ENCODE measurements at places on chromosomes 2 and 18.

- DNase-seq, result no peak
Measured at GRCh38 chr2:174334781-174335251, at the start of gene SP9. Gene SP9, plus strand, starts transcription at chr2:174334954. Its CDS starts 139 bp downstream, at chr2:174335093.

GRCh38 chr2:197777823-197778407 lies 7.2 kb downstream of the BOLL start:
- no peak for DNase-seq

DNA sequence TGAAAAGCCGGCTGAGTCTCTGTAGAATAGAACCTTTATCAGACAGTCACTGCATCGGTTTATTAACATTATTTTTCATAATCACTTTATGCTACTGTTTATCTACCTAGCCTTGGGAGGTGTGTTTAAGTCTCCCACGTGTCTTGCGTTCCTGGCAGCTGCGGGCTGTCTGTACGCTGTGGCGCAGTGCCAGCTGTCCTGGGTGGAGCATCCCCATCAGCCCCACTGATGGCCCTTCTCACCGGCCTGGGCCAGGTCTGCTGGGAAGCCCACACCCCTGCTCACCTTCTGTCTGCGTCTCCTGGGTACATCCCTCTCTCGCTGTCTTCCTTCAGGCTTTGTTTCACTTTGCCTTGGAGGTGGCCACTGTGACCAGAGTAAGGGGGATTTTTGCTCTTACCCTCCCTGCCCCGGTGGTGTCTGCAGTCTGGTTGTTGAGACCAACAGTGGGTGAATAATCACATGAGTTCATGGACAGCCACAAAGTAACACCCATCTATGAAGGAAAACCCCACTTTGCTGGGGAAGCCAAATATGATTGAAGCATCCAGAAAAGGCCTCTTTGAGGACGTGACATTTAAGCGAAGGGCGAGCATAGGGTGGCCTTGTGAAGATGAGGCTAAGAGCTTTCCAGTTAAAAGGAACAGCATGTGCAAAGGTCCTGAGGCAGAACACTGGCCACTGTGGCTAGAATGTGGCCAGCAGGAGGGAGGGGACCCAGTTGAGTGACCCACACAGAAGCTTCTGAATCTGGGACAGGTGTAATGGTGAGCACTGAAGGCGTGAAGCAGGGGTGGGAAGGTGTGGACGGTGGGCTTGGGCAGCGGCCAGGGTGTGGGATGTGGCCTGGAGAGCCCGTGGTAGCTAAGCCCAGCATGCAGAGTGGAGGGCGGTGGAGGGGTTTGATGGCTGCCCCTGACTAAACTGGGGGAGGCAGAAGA lies 41.7 kb downstream of the RAMP1 start:
- DNase-seq, result no peak

DNA sequence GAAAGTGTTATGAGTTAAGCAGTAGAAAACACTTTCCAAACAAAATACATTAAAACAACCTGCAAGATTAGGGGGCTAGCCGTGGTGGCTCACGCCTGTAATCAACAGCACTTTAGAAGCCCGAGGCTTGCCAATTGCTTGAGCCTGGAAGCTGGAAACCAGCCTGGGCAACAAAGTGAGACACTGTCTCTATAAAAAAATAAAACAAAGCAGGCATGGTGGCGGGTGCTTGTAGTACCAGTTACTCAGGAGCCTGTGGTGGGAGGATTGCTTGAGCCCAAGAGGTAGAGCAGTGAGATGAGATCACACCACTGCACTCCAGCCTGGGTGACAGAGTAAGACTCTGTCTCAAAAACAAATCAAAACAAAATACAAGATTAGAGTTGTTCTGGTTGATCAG lies 208.3 kb downstream of the ERBB4 start:
- DNase-seq, result no peak

DNA sequence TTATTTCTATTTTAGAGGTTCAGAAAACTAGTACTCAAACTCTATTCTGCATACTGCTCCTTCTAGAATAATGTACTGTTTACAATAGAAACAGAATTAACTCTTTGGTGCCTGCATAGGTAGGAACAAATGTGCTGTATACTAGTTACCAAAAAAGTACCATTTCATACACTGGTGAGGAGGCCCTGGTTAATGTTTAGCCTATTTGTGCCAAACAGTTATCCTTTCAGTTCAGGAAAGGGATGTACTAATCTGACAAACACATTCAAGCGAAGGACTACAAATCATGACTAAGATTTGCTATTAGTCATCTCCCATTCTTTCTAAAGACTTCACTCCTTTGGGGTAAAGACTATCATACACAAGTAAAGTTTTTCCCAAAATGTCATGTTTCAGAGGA lies 47.4 kb downstream of the EXOC6B start:
- DNase-seq, result no peak

- no peak for DNase-seq
Measured at GRCh38 chr18:74316257-74317170, 875 bp downstream of the C18orf63 start.

DNA sequence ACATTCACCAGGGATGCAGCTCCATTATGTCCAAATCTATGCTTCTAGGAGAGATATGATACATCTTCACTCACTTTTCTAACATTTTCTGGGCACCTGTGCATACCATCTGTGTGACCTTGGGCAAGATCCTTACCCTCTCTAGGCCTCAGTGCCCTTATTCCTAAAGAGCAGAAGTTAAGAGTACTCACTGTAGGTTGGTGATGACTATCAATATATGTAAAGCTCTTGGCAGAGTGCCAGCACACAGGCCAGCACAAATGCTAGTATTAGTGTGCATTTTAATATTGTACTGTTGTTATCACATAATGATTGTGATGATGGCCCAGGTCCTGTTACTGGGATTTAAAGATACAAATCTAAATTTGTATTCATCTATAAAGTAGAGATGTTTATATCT lies 199.2 kb downstream of the RAD51AP2 start:
- DNase-seq, result no peak

DNA sequence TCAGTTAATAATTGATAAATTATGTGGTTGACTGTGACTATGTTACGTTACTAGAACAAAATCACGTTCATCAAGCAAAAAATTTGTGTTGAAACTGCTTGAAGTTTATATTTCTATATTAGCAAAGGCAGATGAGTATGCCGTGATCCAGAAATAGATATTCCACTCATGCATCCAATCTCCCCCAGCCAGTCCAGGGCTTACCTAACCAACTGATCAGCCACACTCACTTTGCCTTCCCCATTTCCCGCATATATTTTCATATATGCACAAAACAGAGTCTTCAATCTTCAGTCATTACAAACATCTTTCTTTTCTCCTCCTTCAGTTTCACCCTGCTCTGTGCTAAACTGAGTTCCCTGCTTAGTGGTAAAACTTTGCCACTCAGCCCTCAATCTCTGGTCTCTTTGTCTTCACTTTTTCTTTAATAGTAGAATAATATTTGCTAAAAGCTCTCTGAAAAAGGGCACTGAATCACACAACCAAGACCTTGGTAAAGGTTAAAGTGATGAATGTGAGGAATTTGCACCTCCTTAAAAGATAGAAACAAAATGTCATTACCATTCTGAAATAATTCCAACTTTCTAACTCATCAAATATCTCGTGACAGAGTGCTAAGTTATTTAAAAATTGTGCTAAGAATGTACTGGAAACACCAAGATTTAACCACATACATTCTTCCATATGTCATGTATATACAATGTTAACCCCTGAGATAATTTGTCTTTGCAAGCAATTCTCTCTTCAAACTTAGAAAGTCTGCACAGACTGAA lies 893.2 kb upstream of the CRIM1 start:
- no peak for DNase-seq

DNA sequence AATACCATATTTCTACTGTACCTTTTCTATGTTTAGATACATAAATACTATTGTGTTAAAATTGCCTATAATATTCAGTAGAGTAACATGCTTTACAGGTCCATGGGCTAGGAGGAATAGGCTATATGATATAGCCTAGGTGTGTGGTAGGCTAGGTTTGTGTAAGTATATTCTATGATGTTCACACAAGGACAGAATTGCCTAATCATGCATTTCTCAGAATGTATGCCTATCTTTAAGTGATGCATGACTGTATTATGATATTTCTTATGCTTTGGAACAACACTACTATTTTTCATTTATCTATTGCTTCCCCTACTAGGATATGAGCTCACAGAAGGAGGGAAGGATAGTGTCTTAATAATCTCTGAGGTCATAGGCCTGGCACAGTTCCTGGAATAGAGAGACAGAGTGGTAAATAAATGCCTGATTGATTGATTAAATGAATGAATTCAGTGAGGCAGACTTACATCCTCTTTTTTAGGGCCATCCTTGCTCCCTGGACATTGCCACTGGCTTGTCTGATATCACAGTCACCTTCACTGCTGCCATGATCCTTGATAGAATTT lies 121.0 kb downstream of the MYO3B start:
- no peak for DNase-seq

GRCh38 chr2:118604811-118605210 lies 242.6 kb downstream of the EN1 start:
- no peak for DNase-seq

DNA sequence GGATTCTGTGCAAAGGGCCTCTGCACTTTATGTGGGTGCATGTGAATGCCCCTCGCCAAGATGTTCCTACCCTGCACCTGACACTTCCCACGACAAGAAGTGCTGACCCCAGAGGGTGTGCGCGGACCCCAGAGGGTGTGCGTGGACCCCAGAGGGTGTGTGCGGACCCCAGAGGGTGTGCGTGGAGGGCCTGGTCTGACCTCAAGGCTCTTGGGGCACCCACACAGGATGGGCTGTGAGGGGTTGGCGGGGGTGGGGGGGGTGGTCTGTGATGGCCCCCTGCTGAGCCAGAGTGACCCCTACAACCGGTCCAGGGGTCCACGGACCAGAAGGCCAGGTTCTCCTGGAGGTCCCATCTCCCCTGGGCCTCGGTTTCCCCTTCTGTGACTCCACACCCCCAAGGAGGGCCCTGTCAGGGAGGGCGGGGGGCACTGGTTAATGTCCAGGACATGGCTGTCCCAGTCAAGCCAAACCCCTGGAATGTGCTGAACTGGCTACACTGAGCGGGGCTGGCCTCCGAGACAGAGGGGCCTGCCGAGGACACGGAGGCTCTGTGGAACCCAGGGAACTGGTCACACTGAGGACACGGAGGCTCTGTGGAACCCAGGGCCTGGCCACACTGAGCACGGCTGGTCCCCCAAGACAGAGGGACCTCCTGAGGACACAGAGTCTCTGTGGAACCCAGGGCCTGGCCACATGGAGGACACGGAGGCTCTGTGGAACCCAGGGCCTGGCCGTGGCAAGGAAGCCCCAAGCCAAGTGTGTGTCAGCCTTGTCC lies 3.1 kb downstream of the NEU4 start:
- no peak for DNase-seq

GRCh38 chr2:45968946-45969584 lies 317.6 kb downstream of the PRKCE start:
- DNase-seq, result no peak

DNA sequence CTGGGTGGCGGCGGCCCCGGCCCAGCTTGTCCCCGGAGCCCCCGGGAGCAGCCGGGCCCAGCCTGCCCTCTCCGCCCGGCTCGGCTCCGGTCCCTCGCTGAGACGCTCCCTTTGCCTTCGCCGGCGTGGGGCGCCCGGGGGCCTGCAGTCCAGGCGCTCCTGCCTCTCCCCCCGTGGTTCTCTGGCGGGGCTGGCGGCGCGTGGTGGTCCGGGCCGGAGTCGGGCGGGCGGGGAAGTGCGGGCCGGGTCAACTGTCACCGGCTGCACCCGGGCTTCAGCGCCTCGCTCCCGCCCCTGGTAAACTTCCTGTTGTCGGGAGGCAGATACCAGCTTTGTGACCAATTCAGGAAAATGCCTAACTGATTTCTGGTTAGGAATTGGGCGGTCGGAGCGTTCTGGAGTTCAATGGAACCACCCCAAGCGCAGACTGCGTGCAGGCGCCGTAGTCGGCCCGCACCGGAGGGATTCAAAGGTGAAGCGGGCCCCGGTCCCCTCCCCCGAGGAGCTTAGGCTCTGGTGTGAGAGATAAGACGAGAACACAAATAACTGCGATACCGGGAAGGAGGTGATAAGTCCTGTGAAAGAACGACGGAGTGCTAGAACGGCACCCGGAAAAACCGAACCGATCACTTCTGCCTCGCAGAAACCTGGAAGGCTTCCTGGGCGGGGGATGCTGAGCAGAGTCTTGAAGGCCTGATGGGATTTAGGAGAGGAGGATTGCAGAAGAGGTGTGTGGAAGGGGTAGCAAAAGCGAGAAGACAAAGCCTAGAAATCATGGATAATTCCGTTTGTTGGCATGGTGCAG lies 891 bp downstream of the CAB39 start:
- peak; percentile 18 for DNase-seq

- no peak for DNase-seq
Measured at GRCh38 chr2:239008677-239009588, 161.0 kb downstream of the TWIST2 start.

GRCh38 chr2:112793449-112793978 lies 9.2 kb upstream of the IL1A start:
- DNase-seq, result no peak

DNA sequence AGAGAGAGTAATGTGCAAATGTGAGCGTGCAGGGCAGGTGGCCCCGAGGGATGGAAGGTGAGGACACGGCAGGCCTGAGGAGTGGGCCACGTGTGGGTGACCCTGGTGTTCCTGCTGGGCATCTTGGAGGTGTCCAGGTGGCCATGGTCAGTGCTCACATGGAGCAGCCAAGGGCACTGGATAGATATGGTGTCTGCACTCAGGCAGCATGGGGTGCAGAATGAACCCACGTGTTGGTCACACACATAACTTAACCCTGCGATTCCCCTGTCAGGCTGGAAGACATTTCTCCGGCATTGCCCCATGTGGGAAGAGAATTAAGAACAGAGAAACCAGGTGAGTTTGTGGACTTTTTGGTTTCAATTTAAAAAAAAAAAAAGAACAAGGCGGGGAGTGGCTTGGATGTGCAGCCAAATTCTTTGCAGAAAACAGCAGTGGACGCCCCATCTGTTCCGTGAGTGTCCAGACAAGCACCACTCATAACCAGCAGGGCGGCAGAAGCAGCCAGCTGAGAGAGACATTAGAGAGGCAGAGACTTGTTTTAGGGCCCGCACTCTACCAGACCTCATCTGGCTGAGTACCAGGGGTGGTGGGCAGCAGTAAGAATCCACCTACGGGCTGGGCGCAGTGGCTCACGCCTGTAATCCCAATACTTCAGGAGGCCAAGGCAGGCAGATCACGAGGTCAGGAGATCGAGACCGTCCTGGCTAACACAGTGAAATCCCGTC lies 249.8 kb downstream of the ACKR3 start:
- DNase-seq, result no peak

DNA sequence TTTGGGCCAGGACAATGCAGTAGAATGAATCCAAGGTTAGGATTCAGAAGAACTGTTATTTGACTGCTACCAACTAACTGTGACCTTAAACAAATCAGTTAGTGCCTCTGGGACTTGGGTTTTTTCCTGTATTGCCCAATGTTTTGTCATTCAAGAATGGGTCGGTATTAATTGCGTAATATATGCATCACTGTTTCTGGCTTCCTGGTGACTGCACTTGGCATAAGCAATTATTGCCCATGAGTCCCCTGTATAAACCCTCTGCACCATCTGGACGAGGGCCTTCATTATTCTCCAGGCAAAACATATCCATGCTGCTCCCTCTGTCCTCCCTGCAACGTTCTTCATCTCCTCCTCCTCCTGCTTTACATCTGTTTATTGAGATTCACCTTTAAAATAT lies 255.8 kb upstream of the LRRTM1 start:
- no peak for DNase-seq

GRCh38 chr2:58042486-58042970 lies 4.1 kb upstream of the VRK2 start:
- DNase-seq, result no peak

GRCh38 chr2:59027320-59027719 lies 786.2 kb upstream of the FANCL start:
- no peak for DNase-seq

GRCh38 chr2:219542931-219543595 lies 546 bp downstream of the CHPF start:
- no peak for DNase-seq

- DNase-seq, result no peak
Measured at GRCh38 chr18:62954366-62954765, 239.0 kb downstream of the PHLPP1 start.

Measured in activated CD8-positive, alpha-beta memory T cell treated with anti-CD3 and anti-CD28 coated beads for 48 hours (primary cell).